ENCODE measurements at places on chromosomes 3 and 15.

GRCh38 chr3:9957214-9957613, 5.0 kb upstream of the PRRT3 start:
- no peak for DNase-seq

DNA sequence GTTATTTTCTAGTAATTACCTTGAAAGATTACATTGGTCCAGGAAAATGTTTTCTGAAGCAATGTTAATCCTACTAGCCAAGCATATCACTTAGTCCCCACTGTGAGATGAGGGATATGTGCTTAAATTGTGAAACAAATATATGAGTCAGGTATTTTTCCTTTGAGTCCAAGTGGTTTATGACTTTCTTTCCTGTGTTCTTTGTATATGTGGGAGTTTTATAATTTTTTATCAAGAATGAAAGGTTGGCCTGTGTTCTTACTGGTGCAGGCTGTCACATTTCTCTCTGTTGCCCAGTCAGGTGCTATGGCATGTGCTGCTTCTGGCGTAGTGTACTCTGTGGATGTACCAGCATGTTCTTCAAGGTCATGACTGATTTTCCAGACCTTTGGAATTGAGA, 147.4 kb downstream of the CMSS1 start:
- DNase-seq, result no peak

GRCh38 chr3:53038679-53039375, 7.0 kb downstream of the SFMBT1 start:
- DNase-seq, result no peak

DNA sequence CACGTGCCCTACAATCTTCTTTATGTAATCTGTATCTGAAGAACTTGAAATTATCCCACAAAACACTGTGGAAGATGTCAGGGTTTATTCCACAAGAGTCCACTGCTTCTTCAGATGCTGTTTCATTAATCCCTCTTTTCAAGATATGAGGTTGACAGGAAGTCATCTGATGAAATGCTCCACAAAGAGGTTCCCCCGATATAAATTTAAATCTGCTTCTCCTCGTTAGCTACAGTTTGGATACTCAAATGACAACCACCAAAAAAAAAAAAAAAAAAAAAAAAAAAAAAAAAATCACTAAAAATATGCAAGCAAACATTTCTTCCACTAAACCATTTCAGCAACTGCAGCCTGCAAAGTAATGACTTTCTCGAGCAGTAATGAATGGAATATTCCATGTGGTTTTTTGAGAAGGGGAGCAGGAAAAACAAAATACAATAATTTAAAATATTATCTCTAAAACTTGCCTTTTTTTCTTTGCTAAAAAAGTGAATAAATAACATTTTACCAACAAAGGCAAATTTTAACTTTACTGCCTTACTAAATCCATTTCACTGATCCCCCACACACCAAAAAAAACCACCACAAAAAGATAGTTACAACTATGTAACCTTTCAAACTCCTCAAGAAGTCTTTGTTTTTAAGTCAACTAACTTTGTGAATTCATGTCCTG, 37.8 kb downstream of the DLG1 start:
- no peak for DNase-seq

- no peak for DNase-seq
Measured at GRCh38 chr3:125054449-125055329, 1.1 kb downstream of the HEG1 start.

DNA sequence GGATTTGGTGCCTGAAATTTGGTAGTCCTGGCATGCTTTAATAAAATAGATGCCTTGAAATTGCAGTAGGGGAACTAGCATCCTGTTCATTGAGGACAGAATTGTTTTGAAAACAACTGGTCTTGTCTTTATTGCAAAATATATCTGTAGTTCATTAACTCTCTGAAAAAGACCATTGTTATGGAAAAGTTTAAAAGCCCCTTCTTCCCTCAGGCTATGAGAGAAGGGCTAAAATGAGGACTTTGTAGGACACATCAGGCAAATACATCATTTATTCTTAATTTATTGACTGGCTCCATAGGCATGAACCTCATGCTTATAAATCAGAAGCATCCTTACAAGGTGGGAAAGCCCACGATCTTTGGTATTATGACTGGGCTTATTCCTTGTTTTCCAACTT, 221.0 kb upstream of the CBLB start:
- no peak for DNase-seq

DNA sequence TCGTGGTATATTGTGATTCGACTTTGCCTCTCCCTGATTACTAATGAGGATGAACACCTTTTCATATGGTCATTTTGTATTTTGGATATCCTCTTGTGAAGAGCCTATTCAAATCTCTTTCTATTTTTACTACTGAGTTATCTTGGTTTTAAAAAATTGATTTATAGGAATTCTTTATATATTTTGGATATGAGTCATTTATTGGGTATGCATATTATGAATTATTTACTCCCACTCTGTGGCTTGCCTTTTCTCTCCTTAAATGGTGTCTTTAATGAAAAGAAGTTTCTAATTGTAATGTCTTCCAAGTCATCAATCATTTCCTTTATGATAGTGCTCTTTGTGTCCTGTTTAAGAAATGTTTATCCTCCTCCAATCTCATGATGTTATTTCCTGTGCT, 191.5 kb upstream of the DPH6 start:
- no peak for DNase-seq

GRCh38 chr3:50484722-50485121, 18.7 kb downstream of the CACNA2D2 start:
- DNase-seq, result no peak

GRCh38 chr3:74027121-74027520, 402.4 kb upstream of the PDZRN3 start:
- DNase-seq, result no peak

All from thymus (tissue), 14 donors.